ENCODE measurements at places on chromosomes 3 and 15.
A peak's percentile ranks its signal among the peaks of the same experiment; 100 is the strongest.

DNA sequence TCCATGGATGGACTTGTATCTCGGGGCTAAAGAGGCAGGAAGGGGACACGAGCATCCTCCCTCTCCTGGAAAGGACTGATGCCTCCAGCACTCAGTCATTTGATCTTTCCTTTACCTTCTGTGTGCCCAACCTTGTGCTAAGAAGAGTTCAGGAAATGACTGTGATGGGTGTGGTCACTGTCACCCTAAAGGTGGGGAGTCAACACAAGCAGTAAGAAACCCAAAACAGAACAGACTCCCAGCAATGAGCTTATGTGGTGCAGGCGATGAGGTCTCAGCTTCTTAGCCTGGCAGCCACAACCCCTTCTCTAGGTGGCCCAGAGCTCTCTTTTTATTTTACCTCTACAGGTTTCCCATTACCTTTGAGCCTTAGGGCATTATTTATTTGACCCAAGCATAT, 3.8 kb downstream of the MPI start:
- DNase-seq: no peak

DNA sequence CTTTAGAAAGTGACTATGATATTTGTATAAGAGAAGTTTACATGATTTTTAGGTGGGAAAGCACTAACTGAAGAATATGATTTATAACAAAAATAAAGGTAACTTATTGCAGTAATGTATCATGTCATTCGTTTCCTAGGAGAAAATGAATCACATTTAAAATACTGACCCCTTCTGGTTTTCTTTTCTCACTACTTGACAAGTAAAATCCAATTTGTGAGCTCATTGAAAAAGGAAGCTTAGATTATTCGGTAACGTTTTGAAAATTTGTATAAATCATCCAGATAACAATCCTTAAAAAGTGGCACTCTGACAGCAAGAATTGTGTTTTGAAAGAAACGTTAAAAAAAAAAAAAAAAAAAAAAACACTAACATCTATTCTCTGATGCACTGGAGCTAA, 39.0 kb downstream of the NSUN3 start:
- DNase-seq: no peak

DNA sequence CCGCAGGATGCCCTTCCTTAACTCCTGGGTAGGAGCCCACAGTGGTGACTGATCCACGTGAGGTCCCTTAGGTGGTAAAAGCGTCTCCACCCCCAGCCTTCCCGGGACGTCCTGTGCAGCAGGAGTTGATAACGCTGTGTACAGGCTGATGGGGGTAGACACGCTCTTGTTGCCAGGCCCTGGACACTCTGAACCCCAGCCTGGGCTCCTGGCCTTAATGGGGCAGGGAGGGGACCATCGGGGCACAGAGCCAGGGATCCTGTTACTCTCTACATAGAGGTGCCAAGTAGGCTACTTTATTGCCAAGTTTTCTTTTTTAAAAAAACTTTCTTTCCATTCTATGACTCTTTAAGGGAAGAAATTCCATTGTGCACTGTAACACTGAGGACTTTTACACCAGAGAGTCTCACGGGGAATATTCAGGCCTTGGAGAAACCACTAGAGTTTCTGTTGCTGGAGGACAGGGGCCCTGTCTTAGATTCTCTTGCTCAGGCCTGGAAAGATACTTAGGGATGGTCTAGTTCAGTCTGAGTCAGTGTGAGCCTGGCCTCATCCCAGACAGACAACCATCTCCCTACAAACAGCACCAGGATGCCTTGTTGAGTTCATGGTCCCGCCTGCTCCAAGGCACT, 104.3 kb upstream of the RNU6-1 start:
- no peak for DNase-seq

DNA sequence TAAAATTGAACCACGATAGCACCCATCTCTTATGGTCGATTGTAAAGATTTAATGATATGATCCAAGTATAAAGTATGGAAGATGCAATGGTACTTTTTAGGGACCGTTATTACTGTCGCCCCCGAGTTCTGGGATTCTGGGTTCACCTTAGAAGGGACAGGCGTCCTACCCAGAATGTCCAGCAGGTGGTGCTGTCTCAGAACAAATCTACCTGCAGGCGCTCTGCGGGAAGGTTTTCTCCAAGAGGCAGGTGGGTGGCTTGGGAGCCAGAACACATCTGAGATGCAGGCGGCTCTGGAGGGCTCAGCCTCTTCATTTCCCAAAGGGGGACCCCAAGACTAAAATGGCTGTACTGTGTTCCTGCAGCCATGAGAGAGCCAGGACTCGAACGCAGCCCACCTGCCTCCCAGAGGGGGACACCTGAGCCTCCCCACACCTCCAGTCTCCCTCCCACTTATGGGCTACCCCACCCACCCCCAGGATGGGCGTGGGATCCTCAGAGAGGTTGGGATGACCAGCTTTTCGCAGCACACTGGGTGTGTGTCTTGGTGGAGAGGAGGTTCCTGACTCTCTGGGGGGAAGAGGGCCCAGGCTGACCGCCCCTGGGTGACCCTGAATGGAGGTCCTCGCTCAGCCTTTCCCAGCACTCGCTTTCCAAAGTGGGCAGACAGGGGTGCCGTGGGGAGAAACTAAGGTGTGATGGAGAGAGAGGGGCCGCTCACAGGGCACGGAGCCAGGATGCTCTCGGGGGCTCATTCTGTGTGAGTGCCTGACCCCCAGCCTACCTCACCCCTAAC, 28.1 kb upstream of the CORO2B start:
- peak; percentile 89 for DNase-seq

GRCh38 chr15:50046159-50046558, 72.9 kb downstream of the ATP8B4 start:
- DNase-seq: no peak

DNA sequence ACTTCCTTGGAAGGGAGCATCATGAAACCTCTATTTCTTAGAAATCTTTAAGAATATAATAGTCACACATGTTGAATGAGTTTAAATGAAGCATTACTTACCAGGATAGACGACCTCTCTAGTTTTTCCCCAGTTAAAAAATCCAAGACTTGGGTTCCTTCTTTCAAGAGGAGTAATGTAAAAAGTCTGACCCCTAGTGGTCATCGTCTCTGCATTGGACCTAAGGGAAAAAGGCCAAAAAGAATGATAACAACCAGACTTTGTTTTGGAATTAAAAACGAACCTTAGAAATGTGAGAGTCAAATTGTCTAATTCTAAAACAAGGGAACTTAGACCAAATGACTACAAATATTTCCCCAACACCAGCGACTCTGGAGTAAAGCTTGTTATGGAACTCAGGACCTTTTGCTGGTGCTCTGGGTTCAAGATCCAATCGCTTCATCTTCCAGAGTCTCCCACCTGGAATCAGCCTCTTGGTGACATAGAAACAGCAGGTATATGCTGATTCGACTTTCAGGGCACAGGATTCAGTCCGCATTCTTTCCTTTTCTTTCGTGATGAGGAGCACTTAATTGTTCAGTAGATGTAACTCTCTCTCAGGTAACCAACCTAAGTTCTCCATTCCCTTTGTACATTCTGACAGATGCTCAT, 214.8 kb upstream of the TPRG1 start:
- DNase-seq: no peak

DNA sequence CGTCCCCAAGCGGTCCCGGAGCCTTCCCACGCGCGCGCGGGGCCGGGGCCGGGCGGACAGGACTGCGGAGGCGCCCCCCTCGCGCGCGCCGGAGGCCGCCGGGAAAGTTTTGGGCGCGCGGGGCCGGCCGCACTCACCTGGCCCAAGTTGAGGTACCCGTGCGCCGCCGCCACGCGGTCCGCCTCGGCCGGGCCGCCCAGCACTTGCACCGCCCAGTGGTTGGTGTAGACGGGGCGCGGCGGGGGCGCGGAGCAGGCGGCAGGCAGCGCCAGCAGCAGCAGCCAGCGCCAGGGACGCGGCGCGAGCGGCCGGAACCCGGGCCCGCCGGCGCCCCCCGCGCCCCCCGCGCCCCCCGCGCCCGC, 289 bp downstream of the PCSK6 start:
- peak; percentile 53 for DNase-seq

DNA sequence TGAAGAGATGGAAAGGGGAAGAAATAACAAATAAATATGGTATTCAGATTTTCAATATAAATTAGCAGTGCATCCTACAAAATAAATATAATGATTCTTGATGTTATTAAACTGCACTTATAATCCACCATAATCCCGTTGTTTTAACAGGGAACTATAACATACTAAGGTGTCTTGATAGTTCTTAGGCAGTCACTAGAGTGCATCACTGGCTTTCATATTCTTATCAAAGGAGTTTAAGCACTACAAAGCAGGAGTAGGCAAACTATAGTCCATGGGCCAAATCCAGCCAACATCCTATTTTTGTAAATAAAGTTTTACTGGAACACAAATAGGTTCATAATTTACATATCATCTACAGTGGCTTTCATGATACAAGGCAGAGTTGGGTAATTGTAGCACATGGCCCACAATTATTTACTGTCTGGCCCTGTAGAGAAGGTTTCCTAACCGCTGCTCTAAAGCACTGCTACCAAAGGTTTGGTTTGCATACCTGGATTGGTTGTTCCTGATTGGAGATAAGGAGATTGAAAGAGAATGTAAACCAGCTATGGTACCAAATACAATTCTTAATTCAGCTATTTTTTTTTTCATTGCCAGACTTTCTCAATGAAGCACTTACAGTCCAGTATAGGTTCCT, 104.3 kb downstream of the ZNF280D start:
- no peak for DNase-seq

DNA sequence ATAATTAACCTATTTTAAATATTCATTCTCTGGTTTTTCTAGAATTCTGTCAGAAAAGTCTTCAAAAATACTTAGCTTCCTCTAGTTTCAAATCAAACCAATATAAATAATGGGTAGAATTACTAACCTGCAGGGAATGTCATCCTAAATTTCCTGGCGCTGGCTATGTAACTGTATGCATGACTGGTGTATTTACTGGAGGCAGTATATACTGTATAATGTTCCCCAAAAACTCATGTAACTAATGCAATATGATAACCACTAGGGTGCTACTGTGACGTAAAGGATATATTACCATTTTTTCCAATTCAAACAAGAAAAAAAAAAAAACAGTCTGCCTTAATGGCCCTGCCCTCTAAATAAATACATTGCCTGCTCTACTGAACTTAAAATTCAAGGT, 407.5 kb downstream of the MECOM start:
- DNase-seq: no peak
